ENCODE measurements at places on chromosomes 12 and 14.

DNA sequence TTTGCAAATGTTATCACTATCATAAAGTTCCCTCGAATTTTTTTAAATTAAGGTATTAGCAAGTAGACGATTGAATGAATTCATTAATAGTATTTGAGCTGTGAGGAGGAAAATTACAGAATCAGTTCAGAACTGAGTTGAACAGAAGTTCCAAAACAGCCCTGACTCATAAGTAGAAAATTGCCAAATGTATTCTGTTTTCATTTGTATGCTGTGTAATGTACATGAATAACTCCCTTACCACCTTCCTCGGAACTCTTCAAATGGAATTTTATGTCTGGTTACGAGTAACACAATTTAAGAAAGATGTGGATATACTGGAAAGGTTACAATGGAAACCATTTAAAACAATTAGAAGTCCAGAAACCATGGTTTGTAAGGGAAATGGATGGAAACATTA, 283.3 kb upstream of the FAR2 start:
- DNase-seq = no peak

DNA sequence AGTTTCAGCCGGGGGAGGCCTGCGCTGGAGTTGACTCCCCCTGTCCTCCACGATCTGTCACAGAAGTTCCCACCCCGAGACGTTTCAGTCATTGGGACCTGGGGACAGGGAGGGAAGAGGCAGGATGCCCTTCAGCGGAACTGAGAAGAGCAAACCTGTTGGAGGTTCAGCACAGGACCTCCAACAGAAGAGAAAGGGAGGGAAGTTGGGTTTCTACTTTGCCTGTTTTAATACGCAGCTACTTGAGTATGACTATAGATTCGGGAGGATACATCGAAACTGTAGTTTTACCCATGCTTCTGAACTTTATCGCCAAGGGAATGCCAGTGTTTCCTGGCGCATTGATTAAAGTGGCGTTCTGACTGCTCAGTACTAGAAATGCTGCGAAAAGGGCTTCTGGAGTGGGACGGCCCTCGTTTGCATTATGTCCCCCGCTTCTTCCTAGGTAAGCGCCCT, 2.3 kb upstream of the DUSP6 start:
- no peak for DNase-seq

- DNase-seq = peak; percentile 84
Observed at GRCh38 chr12:113070117-113070906, 13.8 kb downstream of the DTX1 start.

DNA sequence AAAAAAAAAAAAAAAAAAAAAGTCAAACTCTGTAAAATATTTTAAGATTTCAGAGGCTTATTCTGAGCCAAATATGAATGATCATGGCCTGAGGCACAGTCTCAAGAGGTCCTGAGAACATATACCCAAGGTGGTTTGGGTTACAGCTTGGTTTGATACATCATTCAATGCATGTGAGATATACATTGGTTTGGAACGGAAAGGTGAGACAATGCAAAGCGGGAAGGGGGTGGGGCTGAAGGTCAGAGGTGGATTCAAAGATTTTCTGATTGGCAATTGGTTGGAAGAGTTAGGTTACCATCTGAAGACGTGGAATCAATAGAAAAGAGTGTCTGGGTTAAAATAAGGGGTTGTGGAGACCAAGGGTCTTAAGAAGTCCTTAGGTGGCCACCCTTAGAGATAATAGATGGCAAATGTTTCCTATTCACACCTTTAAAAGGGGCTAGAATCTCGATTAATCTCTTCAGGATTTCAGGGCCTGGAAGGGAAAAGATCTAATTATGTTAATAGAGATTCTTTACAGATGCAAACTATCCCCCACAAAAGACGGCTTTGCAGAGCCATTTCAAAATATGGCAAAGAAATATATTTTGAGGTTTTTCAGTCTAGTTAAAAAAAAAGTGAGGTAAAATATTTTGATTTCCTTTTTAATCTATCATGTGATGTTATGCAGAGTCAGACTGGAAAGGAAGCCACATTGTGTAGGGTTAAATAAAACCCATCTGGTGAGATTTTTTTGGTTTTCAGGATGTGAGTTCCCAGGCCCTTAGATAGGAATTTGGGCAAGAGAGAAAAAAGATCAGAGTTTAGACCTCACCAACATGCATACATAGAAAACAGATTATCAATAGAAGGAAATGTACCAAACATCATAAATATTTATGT, 173.8 kb upstream of the CNOT2 start:
- no peak for DNase-seq

DNA sequence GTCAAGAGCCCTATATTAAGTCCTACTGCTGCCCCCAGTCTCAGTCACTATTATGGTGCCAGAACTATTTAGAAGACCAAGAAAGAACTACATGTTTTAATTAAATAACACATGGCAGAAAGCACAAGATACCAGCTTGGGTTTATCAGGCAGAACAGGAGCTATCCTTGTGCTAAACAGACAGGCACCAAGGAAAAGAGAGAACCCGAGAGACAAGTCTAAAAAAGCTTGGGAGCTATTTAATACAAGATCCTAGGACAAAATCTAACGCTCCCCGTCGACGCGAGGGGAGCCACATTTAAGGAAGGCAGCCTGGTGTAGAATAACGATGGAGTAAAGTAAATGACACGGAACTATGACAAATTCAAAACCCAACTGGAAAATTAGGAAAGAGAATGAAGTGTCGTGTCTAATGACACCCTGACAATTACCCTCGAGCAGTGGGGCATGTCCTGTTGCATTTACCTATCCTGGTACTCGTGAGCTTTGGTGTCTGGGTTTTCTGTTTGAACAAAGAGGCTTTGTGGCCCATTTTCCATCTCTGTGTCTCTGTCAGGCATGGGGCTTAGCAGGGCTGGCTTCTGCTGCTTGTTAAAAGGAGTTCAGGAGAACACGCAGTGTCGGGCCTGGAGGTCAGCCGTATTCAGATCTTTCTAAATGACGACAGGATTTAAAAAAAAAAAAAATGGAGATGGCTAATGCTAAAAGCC, 140.6 kb downstream of the ETNK1 start:
- no peak for DNase-seq

DNA sequence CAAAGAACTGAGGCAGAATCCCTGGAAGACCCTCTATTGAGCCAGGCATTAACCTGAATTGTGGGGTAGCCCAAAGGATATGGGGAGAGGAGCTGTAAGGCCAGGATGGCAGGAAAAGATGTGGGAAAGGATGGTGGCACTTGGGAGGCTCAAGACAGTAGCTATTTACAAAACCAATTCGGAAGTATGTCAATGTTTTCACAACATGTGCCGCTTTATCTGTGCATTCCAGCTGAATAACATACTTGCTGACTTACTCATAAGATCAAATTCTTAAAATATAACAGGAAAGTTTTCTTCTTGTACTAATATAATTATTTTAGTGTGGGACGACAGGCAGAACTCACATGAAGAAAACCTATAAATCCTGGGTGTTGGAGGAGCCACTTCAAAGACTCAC, 10.6 kb downstream of the BBS10 start:
- no peak for DNase-seq

GRCh38 chr12:122021193-122021821, 377 bp upstream of the BCL7A start:
- no peak for DNase-seq

DNA sequence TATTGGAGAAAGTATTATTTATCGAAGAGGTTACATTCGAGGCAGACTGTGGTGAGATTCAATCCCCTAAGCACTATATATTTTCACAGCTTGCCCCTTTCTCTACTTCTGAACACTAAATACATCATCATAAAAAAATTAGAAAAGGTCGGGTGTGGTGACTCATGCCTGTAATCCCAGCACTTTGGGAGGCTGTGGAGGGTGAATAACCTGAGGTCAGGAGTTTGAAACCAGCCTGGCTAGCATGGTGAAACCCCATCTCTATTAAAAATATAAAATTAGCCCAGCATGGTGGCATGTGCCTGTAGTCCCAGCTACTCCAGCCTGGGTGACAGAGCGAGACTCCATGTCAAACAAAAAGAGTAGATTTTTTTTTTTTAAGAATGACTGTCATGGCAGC, 70.6 kb upstream of the MYF6 start:
- no peak for DNase-seq

DNA sequence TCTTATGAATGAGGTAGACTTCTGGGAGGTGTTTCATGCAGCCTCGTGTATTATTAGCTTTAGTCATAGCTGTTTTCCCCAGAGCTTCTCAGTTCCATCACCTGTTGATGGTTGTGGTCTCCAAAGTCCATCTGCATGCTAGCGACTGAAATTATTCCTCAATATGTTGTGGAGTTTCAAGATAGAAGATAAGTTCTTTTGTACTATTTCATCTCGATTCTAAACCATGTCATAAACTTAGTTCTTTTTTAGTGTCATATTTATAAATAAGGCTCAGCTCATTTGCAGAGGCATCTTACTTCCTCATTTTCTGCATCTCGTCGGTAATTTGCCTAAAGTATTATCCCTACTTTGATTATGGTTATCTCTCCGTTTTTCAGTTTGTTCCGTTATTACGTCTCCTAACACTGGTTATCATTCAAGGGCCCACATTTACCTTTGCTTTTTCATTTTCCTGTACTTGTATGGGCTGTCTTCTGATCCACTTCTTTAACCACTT, 119.1 kb downstream of the ITPR2 start:
- DNase-seq = no peak

- no peak for DNase-seq
Observed at GRCh38 chr12:88952562-88952942, 372.3 kb upstream of the KITLG start.

DNA sequence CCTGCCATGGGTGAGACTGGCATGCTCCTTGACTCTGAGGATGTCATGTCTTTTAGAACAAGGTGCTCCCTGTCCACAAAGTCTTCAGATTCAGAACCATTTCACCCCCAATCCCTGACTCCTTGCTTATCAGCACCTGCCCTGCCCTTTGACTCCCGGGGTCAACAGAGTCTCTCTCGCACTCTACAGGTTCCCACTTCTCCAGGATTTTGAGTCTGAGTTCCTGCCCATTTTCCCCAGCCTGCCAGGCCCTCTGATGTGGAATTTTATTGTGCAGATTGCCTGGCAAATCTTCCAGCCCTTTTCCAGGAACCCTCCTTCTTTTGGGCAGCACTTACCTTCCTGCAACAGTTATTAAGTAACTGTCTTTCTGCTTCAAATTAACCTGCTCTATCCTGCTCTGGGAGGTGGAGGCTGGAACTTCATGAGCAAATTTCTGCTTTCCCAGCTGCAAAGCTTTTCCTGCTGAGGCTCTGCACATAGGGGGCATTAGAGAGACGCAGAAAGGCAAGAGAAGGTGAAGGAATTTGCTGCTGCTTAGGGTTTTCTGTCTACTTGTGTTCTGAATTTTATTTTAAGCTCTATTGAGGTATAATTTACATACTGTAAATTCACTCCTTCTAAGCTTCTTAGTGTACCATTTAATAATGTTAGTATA, 259.1 kb downstream of the PCNX1 start:
- no peak for DNase-seq

GRCh38 chr14:75494896-75495295, 27.4 kb upstream of the BATF start:
- DNase-seq = no peak

GRCh38 chr12:68368327-68368726, 36.2 kb upstream of the MDM1 start:
- no peak for DNase-seq

DNA sequence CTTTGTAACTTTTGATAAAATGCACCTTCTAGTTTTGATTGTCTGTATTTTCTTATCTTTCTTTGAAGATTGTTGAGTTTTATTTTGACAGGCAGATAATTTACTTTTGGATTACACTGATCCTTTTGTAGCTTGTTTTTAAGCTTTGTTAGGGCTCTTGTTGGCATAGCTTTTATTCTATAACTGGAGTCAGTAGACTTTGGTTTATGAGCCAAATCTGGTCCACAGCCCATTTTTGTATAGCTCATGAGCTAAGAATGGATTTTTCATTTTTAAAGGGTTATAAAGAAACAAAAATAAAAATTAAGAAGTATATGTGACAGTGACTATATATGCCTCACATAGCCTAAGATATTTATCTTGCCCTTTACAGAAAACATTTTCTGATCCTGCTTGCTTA, 142.3 kb downstream of the FUT8 start:
- no peak for DNase-seq

- DNase-seq = no peak
Observed at GRCh38 chr14:88541324-88541723, 13.5 kb downstream of the PTPN21 start.

DNA sequence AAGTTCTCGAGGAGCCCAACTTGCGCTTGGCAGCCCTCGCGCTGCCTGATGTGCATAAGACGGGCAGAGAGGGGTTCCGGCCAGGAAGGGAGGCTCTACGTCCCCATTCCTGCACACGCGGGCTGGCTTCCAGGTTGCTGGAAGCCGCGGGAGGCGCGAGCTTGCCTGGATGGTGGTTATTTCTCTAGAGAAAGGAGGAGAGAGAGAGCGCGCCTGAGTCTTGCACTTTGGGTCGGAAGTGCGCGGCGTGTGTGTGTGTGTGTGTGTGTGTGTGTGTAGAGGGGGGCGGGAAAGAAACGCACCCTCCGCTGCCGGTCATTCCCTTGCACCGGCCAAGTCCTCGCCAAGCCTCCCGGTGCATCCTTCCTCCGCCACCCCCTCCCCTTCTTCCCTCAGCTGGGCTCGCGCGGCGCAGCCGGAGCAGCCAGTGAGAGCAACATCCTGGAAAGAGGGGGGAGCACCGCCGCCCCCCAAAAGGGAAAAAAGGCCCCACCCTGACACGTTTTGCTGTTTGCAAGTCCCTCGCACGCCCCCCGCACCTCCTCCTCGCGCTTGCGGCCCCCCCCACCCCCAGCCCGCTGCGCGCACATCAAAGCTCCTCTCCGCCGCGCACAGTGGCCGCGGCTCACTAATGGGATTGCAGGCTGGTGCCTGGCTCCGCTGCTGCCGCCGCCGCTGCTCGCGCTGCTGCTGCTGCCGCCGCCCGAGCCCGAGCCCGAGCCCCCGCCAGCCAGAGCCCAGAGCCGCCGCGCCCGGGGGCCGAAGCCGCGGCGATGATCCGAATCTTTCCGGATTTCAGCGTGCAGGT, 4.4 kb upstream of the NPAS3 start:
- no peak for DNase-seq

DNA sequence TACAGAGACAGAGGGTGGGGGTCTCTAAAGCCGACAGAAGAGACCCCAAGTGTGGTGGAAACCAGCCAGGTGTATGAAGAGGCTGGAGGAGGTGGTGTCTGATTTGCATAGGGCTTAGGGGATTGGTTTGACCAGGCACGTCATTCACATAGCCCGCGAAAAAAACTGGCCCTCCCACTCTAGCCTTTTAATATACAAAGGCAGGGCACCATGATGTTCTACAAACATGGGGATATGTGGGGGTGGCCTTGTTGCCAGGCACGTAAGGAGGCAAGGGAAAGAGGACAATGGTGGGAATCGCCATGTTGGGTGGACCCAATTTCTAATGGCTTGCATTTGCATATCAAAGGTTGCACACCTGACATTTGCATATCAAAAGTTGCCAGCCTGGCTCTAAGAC, 13.2 kb downstream of the LALBA start:
- DNase-seq = no peak

GRCh38 chr14:68230950-68231717, 411.6 kb downstream of the RAD51B start:
- no peak for DNase-seq

- DNase-seq = no peak
Observed at GRCh38 chr14:93269341-93270068, 62.4 kb downstream of the UBR7 start.

All from GDM1 (cell line).